ENCODE measurements at places on chromosomes 1 and 21.
A peak's percentile ranks its signal among the peaks of the same experiment; 100 is the strongest.

DNA sequence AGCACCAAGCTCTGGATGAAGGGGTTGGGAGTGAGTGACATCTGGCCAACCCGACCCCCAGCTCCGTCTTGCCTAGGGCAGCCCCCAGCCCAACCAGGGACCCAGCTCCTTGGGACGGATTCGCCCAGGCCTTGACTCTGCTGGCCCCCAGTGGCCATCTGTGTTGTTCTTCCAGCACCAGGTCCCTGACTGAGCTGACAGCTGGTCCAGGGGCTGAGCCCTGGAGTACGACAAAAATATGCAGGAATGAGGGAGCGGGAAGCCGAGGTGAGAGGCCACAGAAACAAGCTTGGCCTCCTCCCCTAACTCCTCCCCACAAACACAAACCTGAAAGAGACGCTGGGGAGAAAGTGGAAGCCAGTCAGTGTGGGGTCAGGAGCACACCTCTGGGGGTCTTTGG lies 55.0 kb upstream of the PAX7 start:
- DNase-seq = no peak

GRCh38 chr1:225736437-225737098 lies 41.1 kb upstream of the SRP9 start:
- DNase-seq = no peak

DNA sequence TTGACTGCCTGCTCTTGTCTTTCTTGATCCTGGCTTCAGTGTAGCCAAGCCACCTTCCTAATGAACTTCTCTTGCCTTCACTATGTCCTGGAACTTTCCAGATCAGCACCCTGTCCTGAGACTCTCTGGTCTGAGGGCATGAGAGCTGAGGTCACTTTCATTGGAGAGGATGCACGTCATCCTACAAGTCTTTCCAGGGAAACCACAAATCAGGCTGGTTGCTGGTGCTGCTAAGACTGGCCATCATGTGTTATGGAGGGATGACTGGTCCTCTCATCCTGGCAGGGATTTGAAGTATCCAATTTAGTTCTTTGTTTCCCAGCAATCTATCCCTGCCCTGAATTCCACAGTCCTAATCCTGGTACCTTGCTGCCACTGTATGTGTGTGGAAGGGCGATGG lies 228.6 kb downstream of the GPATCH2 start:
- no peak for DNase-seq

DNA sequence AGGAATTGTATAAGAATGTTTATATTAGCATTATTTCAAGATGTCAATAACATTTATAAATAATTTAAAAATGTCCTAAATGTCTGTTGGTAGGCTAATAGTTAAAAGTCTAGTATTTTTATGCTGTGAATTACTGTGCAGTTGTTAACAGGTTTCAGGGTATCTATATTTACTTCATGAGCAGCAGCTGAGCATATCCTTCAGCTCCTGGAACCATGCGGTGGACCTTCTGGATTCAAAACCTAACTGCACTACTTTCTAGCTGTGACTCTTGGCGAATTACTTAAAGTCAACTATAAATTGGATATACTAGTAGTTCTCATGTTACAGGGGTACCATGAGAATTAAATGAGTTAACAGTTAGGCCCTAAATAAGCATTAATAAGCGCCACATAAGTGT lies 3.7 kb downstream of the CEP350 start:
- no peak for DNase-seq

DNA sequence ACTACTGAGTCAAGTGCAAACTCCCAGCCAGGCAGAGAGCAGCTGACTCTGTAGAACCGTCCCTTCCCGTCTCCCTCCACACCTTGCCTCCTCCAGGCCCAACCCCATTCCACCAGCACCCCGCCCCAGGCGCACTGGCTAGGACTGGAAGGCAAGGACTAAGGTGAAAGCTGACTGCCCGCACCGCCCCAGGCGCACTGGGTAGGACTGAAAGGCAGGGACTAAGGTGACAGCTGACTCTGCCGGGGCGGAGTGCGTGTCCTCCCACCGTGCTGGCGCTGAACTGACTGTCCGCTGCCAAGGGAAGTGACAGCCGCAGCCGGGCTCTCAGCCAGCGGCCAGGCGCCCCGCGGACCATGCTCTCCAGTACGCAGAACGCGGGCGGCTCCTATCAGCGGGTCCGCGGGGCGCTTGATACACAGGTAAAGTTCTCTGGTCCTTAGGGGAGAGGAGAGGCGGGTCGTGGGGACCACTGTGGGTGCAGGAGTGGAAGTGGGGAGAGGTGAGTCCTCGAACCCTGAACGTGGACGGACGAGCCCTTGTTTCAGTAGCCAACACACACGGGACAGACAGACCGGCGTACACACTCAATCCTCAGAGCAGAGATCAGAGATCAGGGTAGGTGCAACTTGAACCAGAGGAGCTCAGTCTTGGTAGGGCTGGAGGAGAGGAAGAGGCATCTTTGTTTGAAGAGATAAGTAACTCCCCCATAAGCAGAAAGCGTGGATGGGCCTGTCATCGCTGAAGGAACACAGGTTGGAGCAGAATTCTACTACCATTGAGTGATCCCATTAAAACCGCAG lies 58.0 kb downstream of the RBM11 start:
- no peak for DNase-seq

DNA sequence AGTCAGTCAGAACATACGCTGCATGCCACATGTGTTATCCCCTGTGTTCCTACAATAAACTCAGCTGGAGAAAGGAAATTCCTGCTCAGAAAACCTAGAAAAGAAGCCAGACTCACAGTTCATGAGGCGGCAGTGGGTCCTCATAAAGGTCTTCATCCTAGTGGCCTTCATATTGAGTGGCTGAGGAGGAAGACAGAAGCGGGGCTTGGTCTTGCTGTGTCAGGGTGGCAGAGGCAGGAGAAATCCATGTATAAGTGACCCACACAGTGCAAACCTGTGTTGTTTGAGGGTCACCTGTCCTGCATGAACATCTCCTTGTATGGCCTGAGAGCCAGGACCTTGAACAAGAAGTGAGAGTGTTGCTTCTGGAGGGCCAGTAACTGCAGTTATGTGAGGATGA lies 4.0 kb upstream of the WNT3A start:
- DNase-seq = no peak

DNA sequence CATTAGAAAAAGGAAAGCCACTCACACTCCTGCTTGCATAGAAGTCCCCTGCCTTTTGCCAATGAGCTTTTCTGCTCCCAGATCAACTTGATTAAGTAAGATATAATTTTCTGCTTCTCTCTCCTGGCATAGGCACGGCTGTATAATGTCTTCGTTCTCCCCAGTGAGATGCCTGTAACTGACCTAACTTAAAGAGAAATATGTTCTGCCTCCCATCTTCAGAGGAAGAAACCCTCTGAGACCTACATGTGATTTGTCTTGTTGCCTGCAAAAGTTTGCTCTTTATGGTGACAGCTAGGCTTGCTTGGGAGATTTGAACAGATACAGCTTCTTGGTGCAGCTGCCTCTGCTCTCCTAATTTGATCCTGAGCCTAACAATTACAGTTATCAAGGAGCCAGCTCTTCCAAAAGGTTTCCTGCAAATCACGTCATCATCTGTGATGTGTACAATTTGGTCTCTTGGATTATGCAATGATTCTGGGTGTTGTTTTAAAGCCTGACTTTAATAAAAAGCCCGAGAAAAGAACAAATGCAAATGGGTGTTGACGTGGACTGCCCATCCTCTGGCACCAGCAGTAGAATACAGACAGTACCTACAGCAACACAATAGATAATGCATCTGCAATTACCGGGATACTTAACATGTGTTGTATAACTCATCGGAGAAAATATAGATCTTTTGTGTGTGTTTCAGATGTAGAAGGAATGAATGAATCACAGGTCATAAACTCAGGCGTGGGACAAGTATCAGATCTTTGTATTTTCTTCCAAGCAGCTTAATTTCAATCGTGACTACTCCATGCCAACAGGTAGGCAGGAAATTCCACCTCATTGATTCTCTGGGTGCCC lies 76.2 kb upstream of the KAZN start:
- DNase-seq = no peak

GRCh38 chr1:8090241-8090702 lies 64.2 kb upstream of the ERRFI1 start:
- DNase-seq = no peak

- no peak for DNase-seq
These were observed 2.6 kb upstream of the ABCB10 start for GRCh38 chr1:229561141-229561540.

- DNase-seq = no peak
These were observed 385.0 kb upstream of the ST6GALNAC5 start for GRCh38 chr1:76482272-76482671.

- no peak for DNase-seq
These were observed 245.4 kb downstream of the KCNJ6 start for GRCh38 chr21:37670883-37671282.

DNA sequence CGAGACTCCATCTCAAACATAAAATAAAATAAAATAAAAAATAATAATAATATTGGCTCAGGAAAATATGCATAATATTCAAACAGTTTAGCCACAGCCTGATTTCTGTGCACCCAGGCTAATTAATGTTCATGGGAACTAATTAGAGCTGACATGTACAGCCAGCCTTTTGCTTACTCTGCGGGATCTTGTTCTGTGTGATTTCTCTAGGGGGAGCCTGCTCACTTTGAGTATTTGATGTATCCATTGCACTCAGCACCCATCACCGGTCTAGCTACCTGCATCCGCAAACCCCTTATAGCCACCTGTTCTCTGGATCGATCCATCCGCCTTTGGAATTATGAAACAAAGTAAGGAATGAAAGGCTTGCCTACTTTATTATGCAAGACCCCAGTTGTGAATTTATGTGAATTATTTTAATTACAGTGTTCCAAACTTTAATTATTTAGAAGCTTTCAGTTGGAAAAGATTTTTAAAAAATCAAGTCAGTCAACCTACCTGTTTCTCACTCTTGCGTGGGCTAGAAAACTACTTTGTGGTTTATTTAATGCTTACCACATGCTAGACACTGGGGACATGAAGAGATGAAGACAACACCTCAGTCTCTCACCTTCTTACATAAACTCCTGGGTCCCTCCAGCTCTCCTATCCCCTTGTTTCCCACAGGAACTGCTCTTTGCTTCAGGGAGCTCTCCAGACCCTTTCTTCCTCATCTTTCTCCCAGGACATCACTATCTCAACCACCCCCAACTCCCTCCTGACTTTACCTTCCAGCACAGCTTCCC lies 25.4 kb downstream of the CFAP57 start:
- DNase-seq = no peak

DNA sequence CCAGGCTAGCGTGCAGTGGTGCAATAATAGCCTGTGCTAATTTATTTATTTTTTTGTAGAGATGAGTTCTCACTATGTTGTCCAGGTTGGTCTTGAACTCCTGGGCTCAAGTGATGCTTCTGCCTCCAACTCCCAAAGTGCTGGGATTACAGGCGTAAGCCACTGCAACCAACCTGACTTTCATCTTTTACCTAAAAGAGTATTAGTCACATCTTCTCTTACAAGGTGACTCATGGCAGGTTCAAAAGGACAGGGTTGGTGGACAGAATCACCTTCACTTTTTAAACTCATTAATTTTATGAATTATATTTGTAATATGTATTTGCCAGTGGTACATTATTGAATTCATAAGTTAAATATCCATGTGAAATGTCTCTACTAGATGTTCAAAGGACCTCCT lies 18.1 kb downstream of the JAM2 start:
- DNase-seq = no peak

DNA sequence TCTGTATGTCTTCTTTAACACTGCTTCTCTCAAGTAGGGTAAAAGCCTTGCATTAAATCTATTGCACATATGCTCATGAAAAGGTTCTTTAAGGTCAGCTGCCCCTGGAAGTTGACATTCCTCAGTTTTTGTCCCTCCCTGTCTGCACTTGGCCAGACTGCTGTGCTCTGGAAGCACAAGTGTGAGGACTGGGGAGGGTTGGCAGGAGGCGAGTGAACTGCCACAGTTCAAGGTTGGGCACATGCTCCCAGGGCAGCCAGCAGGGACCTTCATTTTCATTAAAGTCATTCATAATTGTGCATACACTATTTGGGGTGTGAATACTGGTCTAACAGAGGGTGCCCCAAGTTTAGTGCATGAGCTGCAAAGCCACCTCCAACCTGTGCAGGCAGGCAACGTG lies 10.9 kb upstream of the THEM5 start:
- no peak for DNase-seq

- no peak for DNase-seq
These were observed 63.7 kb downstream of the WLS start for GRCh38 chr1:68168545-68169171.

GRCh38 chr1:6005276-6005917 lies 13.2 kb upstream of the NPHP4 start:
- DNase-seq = no peak

- DNase-seq = no peak
These were observed 35.8 kb downstream of the HLX start for GRCh38 chr1:220915117-220915440.

DNA sequence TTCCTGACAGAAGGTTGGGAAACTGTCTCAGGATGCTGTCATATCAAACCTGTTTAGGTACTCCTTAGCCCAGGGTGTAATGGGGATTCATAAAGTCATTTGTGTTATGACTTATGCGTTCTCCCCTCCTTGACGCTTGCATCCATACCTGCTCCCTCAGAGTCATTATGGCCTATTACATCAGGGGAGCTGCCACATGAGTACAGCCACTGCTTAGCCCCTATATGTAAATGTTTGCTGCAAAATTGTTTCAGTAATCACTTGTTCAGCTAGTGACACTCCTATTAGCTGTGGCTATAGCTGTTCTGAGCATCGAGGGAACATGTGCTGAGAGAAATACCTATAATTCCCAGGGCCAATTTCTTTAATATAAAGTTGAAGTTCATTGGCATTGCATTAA lies 10.5 kb downstream of the NTNG1 start:
- DNase-seq = no peak

GRCh38 chr1:161719325-161719611 lies 2.1 kb upstream of the FCRLB start:
- no peak for DNase-seq

- no peak for DNase-seq
These were observed 217.5 kb upstream of the PLXNA2 start for GRCh38 chr1:208461680-208462079.

GRCh38 chr21:38733972-38734546 lies 71.7 kb upstream of the ETS2 start:
- DNase-seq = peak; percentile 68

GRCh38 chr1:108079440-108080025 lies 114.6 kb upstream of the VAV3 start:
- peak; percentile 40 for DNase-seq

DNA sequence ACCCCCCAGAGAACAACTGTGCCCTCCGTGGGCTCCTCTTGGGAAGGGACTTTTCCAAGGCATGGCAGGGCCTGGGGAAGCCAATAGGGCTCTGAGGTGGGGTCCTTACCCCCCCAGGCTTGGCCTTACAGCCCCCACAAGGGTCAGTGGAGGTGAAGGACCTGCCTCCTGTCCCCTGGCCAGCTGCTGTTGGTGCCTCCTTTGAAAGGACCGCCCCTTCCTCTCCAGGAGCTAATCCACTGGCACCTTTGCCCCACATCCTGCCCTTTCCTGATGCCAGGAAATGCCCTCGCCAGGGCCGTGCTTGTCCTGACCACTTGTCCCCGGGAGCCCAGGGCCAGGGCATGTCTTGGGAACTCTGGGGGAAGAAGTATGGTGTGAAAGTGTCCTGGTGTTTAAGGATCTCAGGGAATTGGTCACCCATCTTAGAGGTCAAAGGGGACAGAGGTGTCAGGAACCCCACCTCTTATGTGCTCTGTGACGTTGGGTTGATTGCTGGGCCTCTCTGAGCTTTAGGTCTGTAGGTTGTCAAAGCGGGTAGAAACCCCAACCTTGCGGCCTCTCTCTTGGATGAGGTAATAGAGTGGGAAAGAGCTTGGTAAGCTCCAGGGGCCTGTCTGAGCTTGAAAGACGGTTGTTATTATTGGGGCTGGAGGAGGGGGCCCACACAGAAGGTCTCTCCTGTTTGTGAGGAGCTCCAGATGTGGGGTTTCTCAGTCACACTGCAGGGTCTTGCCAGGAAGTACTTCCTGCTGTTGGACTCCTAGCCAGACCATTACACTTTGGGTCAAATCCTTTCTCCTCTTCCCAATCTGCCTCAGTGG lies 2.8 kb downstream of the KCNQ4 start:
- no peak for DNase-seq

Measured in activated naive CD4-positive, alpha-beta T cell treated with anti-CD3 and anti-CD28 coated beads, Interleukin-2, amount 50 U/mL, for 16 hours (primary cell).